Renal cortical epithelial cell (primary cell): ENCODE measurements at places on chromosomes 1 and 21.
A peak's percentile ranks its signal among the peaks of the same experiment; 100 is the strongest.

GRCh38 chr1:4723106-4723505 is 68.7 kb downstream of the AJAP1 start:
- no peak for DNase-seq

- no peak for DNase-seq
Observed at GRCh38 chr1:42168763-42169162, 4.2 kb upstream of the GUCA2A start.

- DNase-seq = no peak
Observed at GRCh38 chr1:24118410-24119242, 6.7 kb upstream of the MYOM3 start.

DNA sequence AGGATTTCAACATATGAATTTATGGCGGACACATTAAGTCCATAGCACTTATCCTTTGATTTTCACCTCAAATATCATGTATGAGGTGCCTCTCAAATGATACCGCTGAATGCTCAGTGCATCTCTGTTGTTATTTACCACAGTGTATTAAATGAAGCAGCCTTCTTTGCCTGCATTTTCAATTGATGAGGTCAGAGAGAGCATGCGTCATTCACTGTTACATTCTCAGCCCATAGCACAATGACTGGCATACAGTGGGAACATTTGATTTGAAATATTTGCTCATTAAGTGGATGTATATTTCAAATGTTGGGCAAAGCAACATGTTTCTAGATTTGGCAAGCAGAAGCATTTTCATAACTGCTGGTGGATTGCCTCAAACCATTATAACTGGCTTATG is 45.7 kb downstream of the LRRC7 start:
- DNase-seq = no peak

DNA sequence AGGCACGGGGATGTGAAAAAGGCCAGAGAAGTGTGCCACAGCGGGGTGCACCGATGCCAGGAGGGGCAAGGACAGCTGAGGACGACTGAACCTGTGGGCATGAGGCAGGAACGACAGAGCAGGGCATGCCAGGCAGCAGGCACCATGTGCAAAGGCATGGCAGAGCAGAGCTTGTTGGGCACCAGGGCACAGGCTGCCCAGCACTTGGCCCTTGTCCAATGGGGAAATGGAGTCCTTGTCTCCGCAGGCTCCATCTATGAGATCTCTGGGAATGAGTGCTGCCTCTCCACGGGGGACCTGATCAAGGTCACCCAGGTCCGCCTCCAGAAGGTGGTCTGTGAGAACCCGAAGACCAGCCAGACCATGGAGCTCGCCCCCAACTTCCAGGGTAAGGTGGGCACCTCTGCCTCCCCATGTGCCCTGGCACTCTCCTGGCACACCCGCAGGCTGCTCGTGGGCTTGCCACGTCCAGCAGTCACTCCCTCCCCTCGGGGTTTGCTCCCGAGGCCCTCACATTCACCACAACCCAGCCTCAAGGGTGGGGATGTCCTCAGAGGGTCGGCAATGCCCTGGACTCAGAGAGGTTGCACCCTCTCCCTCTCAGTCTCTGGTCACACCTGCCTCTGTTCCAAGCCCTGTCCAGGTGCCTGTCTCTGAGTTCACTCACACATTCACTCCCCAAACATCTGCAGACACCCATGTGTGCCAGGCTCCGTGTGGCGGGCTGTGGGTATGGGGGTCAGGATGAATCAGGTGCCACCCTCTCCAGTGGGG is 4.2 kb downstream of the THEMIS2 start:
- no peak for DNase-seq

- peak; percentile 63 for DNase-seq
Observed at GRCh38 chr1:17893891-17894631, 138.9 kb downstream of the ACTL8 start.

DNA sequence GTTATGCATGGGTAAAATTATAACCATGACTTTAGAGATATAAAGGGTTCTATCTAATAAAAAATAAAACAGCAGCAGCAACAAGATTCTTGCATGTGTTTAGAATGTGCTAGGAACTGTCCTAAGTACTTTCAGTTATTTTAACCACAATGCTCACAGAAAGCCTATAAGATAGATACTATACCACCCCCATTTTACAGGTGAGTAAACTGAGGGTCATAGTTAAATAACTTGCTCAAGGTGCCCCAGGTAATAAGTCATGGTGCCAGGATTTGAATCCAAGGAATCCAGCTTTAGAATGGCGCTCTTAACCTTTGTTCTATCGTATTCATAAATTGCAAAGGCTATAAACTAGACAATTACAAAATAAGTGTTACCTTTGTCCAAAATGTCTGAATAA is 53.4 kb downstream of the FRRS1 start:
- DNase-seq = no peak

DNA sequence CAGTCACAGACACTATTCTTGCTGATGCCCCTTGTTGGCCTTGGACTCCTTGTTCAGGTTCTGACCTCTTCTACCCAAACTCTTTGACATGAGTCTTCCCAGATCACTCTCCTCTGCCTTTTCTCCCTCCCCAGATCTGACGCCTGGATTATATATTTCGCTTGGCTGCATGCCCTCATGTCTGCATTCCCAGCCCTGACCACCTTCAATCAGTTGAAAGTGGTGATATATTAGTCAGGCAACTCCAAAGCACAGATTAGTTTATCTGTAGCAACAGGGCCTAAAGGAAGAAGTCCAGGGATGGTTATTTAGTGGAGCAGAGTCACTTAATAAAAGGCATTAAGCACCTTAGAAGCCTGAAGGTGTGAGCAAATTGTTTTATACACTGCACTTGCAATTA is 110.0 kb upstream of the GUCA2B start:
- DNase-seq = no peak

DNA sequence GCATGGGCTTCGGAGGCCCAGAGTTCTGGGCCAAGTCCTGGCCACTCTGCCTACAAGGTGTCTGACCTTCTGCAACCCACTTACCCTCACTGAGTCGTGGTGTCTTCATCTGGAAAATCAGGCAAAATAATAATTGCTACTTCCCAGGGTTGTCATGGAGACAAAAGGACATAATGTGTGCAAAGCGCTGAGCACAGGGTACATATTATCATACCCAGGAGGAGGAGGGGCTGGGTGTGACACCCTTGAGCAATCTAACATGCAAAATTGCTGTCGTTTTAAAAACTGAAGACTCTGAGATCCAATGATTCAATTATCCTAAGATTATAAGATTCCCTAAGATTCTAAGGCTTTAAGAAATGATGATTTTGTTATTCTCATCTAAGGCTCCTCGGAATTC is 459.5 kb downstream of the PTPRU start:
- no peak for DNase-seq

DNA sequence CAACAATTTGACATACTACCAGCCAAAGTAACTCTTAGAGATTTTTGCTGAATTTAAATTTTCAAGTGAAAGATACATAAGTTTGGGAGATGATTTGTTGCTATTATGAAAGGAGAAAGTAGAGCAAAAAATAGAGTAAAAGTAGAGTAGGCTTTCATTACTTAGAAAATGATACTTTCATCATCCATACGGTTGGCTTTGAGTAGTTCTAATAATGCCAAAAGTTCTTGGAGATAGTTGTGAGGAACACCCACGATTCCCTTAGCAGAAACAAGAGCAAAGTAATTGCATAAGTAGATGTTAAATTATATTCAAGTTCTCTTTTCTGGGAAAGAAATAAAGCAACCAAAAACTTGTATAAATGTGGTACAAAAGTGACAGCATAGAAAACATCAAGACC is 95.0 kb upstream of the VAV3 start:
- no peak for DNase-seq

- no peak for DNase-seq
Observed at GRCh38 chr1:3695326-3696217, 43.3 kb downstream of the TP73 start.

- no peak for DNase-seq
Observed at GRCh38 chr21:27149034-27149433, 182.1 kb upstream of the ADAMTS5 start.

DNA sequence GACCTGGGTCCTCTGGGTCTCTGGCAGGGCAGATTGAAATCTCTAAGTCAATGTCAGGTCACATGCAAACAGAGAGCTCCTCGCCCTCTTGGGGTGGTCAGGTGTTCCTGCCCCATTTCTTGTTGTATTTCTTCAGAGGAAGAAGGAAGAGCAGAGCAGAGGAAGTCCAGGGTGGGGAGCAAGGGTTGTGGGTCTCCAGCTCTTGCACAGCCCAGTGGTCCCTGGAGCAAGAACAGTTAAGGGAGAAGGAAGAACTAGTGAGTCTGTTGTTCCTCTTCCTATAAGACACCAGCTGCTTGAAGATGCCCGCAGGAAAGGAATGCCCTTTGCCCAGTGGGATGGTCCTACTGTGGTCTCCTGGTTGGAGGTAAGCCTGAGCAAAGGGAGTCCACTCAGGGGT is 26.3 kb downstream of the MYOG start:
- no peak for DNase-seq

- no peak for DNase-seq
Observed at GRCh38 chr1:21650400-21650799, 18.8 kb downstream of the RAP1GAP start.

GRCh38 chr21:34518301-34518700 is 6.3 kb upstream of the KCNE1 start:
- DNase-seq = no peak

- DNase-seq = no peak
Observed at GRCh38 chr1:23187637-23188036, 19.0 kb upstream of the LUZP1 start.

- DNase-seq = no peak
Observed at GRCh38 chr1:117499071-117499470, 106.8 kb upstream of the TENT5C start.

- DNase-seq = peak; percentile 45
Observed at GRCh38 chr1:200890818-200891773, 3.6 kb upstream of the INAVA start.

DNA sequence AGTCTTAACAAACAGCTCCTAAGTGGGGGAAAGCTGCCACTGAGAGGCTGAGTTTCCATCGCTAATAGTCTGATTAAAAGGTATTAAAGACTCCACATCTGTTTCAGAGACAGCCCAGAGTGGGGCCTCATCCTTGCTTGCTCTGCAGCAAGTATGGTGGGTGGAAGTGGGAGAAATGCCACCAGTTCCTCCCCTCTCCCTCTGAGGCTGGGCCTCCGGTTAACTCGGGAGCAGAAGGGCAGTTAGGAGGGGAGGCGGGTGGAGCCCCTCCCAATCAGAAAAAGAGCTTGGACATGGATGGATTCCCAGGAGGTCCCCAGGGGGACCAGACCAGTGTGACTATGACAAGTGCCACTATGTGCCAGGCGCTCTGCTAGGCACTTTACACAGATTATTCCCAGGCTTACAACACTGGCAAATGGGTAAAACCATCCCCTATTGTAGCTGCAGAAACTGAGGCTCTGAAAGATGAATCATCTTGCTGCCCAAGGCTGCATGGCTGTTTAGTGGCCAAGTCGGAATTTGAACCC is 11.4 kb upstream of the ASCL5 start:
- no peak for DNase-seq

GRCh38 chr1:119081267-119081666 is 59.2 kb downstream of the WARS2 start:
- DNase-seq = peak; percentile 76

DNA sequence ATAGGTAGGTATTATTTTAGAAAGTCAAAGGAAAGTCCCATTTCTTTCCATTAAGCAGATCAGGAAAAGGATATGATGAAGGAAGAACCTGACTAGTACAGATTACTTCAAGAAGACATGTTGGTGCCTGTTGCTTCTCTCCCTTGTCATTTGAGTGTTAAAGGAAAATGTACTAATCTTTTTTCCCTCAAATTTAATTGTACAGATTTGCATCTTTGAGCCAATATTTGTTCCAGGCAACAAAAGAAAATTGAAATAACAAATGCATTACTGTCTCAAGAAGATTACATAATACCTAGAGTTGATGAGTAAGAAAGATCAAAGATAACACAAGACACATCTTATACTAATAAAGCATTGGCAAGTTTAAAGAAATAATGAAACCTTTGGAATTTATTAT is 566.9 kb upstream of the ZP4 start:
- DNase-seq = no peak

GRCh38 chr1:67308136-67308535 is 463 bp downstream of the IL12RB2 start:
- no peak for DNase-seq

DNA sequence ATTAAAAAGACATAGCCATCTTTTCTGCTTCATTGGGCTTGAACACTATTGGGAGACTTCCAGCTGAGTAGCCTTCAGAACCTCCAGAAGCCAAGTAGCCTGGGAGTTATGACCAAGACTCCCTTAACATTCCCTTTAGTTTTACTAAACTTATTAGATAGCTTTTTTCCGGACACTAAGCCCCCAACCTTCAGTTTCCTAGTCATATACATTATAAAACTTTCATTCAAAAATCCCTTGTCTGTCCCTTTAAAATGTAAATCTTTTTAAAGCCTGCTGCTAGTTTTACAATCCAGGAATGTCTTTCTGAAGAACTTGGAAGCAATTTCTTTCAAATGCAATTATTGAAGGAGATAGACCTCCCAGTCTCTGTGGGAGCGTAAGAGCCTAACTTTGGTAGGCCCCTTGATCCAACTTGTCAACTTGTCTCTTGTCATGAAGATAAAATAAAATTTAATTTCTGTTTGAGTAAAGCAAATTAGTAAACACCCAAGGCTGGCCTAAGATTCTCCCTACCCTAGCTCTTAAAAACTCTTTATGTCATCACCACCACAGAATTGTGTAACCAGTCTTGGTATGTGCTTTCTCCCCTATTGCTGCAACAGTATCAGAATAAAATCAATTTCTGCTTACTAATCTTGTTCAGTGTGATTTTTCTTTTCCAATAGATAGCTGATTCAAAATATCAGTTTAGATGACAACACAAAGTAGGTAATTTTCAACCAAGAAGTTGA is 796.2 kb downstream of the PLA2G4A start:
- no peak for DNase-seq

DNA sequence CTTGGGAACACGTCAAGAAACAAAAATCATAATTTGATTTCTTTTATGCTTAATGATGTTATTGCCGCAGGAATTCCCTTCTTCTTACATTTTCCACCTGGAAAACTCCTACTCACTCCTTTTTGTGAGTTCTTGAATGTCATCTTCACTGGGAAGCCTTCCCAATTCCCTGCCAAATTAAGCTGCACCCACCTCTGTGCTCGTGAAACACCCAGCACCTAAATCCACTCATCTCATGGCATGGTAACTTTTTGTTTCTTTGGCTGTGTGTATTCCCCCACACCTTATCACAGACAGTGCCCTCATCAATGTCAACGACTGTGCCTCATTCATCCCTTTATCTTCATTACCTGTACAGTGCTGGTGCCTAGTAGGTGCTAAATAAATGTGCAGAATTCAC is 45.6 kb downstream of the ASTN1 start:
- no peak for DNase-seq

GRCh38 chr1:159882527-159882862 is 17.5 kb downstream of the CFAP45 start:
- peak; percentile 88 for DNase-seq

- DNase-seq = no peak
Observed at GRCh38 chr1:12809933-12810332, 18.7 kb downstream of the PRAMEF1 start.

- peak; percentile 6 for DNase-seq
Observed at GRCh38 chr1:235601104-235601503, 48.5 kb downstream of the GNG4 start.

- peak; percentile 36 for DNase-seq
Observed at GRCh38 chr1:110209715-110210603, at the start of gene KCNC4. KCNC4 (plus strand) TSS chr1:110210314; CDS start chr1:110211500, 1,186 bp downstream.

GRCh38 chr1:215581896-215582295 is 14.8 kb downstream of the KCTD3 start:
- no peak for DNase-seq
